ENCODE measurements at places on chromosomes 16 and 17.

DNA sequence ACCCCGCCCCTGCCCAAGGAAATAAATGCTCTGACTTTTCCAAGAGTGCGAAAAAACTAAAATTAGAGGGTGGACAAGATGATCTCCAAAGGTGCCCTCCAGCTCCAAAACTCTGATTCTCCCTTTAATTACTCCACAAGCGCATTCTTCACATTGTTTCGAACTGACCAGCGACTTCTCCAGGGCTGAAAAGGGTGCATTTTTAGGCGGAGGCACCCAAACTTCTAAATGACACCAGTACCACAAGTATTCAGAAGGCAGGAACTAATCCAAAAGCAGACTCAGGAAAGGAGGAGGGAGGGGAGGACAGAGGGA is 750 bp downstream of the ZFHX3 start:
- DNase-seq = peak; percentile 74

DNA sequence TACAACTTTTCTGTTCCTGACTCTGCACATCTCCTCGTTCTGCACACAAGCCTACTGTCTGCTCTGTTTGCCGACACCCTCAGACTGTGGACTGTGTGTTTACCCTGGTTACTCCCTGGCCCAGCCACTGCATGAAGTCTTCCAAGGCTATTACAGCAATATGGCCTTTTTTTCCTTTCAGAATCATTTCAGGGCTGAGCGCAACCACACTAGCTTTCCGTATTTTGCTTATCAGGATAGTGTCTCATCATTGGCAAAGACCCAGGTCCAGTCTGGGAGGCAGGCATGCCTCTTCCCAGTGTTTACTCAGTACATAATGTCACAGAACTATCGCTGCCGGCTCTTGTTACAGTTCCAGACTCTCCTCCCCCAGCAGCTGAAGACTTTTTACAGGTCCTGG is 10.1 kb downstream of the DNAH9 start:
- no peak for DNase-seq

DNA sequence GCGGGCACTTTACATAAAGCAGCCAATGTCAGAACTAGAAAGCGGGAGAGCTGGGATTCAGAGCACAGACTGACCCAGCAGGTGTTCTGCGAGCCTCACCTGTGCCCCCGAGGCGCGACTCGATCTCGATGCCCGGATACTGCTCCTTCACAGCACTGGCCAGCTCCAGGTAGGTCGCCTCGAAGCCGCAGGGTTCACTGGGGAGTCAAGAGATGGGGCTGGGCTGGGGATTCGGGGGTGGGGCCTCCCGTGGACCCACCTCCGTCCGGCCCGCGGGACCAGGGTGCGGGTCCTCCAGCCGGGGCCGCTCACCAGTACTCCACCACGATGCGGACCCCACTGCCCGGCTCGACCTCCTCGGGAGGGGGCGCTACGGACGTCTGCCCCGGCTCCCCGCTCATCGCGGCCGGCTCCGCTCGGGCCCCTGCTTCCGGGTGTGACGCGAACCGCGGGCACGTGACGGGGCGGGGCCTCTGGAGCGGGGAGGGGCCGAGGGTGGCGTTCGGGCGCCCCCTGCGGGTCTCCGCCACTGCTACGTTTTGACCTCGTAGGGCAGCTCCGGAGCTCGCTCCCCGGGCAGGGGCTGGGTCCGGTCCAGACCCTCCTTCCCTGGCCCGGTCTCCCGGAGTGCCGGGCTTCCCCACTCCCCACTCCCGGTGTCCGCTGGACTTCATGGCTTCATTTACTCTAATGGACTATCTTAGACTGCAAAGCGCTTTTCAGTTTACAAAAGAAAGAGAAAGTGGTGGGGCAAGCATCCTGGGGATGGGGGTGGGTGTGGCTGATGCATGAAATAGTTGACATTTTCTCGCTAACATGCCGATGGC is at the start of gene MIEN1:
Gene MIEN1 (minus strand): TSS at position 438 of the 827 bp plus-strand sequence. CDS start 37 bp downstream, at position 401.
- peak; percentile 98 for DNase-seq

GRCh38 chr16:80500116-80500859 is 40.5 kb upstream of the DYNLRB2 start:
- DNase-seq = no peak

DNA sequence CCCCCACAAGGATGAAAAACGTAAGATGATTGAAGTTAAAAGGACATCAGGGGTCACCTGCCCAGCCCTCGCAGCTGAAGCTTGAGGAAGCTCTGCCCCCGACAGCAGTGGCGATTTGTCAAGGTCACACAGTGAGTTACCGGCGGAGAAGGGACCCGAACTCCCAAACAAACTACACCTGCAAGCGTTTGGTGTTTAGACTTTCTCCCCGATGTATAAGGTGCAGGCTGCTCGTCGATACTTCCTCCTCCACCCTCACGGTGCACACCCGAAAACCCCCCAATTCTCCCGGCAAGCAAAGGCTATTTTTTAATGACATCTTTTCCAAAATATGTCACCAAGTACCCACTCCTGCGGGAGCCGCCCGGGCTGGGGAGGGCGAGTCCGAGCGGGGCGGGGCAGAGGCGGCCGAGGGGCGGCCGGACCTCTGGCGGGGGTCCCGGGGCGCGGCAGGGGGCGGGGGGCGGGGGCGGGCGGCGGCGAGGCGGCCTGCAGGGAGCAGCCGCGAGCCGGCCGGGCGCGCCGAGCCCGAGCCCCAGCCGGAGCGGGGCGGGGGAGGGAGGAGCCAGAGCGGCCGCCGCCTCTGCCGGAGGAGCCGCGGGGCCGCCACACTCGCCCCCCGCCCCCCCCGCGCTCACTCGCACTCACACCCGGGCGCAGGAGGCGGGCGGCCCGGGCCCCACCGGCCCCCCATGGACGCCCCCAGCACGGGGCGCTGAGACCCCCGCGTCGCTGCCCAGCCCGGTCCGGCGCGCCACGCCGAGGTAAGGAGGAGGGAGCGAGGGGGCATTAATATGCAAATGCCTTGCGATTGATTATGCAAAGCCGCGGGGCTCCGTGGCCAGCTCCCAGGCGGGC is at the start of gene THRA:
Gene THRA (plus strand): TSS at position 637 of the 858 bp plus-strand sequence. CDS start 11,524 bp downstream, outside the sequence.
- DNase-seq = peak; percentile 88

GRCh38 chr16:49469930-49470451 is 96.4 kb downstream of the C16orf78 start:
- no peak for DNase-seq

GRCh38 chr17:39062846-39063680 is 88.4 kb downstream of the PLXDC1 start:
- no peak for DNase-seq

GRCh38 chr17:51640108-51640622 is 379.8 kb downstream of the UTP18 start:
- DNase-seq = no peak

GRCh38 chr17:36932694-36933511 is 4.4 kb upstream of the LHX1 start:
- DNase-seq = peak; percentile 34

GRCh38 chr16:3480901-3481695 is 14.2 kb downstream of the C16orf90 start:
- DNase-seq = peak; percentile 56

- no peak for DNase-seq
Measured at GRCh38 chr17:81519284-81520020, 6.9 kb upstream of the ACTG1 start.

DNA sequence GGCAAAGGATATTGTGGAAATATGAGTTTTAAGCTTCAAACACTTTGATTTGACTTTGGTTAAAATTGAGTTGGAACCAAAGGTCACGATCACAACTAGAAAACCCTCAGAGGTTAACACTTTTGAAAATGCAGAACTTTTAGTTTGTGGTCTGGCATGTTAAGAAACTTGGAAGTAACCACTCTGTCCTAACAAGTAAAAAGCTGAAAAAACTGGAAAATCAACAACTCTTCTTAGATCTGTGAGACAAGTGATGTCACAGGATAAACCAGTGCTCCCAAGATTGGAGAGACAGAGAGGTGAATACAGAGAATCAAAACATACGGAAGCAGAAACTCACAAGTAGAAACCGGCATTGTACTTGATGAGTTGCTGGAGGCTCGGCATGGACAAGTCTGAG is 17.4 kb downstream of the MFSD6L start:
- DNase-seq = no peak

GRCh38 chr17:56358651-56359050 is 205.4 kb downstream of the ANKFN1 start:
- DNase-seq = no peak

DNA sequence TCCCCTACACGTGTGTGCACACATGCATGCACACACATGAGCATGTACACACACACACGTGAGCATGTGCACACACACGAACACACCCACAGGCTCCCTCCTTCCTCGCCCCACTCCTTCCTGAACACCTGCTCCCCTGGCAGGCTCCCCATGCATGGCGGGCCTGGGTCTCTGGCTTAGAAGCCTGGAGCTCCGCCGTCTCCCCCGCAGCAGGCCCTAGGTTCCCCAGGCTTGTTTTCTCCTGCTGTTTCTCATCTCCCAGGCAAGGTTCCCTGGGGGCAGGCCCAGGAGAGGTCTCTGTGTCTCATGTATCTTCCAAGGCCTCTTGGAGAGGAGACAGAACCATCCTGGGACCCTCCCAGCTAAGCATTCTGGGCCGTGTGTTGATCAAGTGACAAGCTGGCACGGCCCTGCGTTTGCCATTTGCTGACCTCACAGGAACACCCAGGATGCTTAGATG is 202.3 kb upstream of the CIBAR2 start:
- DNase-seq = no peak

DNA sequence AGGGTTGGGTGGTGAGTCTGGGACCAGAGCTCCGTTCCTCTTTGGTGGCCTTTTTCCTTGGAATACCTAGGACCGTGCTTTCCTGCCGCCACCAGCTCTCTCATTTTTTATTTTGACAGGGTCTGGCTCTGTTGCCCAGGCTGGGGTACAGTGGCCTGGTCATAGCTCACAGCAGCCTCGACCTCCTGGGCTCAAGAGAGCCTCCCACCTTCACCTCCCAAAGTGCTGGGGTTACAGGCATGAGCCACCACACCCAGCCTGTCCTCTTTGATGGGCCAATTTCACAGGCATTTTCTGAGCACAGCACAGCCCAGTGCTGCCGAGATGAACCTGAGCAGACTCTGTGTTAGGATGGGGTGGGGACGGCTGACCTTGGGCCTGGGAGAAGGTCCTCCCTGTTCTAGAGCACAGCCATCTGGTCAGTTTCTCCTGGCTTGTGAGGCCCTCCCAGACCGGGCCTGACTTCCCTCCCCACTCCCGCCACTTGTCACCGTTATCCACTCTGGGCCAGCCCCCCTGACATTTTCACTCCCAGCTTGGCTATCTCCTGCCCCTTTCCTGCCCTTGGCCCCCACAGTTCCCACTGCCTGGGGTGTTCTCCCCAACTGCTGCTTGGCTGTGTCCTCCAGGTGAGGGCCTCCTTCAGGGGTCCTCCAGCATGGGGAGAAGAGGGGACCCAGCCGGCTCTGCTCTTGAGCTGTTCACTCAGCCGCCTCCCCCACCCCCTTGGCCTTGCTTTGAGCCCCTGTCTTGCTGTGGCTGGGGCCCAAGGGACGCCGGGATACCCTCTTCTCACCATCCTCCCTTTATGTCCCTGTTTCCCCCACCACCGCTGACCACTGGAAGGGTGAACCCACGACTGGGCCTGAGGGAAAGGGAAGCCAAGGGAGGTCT is 5.0 kb downstream of the ADCY7 start:
- no peak for DNase-seq

DNA sequence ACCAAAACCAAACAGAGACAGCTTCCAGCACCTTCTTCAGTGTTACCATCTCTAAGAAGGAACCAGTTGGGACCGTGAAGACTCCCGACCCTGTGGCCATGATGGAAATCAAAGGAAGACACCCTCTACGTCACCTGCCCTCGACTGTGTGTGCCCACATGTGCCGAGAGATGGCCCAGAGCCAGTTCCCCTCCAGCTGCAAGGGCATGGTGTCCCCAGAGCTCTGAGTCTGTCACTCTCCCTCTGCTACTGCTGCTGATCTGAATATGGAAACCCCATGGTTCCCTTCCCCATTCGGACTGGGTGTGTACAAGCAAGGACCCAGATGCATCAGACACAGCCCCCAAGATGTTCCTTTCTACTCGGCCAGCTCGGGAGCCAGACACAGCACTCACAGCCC is 76.4 kb downstream of the SOCS1 start:
- no peak for DNase-seq

DNA sequence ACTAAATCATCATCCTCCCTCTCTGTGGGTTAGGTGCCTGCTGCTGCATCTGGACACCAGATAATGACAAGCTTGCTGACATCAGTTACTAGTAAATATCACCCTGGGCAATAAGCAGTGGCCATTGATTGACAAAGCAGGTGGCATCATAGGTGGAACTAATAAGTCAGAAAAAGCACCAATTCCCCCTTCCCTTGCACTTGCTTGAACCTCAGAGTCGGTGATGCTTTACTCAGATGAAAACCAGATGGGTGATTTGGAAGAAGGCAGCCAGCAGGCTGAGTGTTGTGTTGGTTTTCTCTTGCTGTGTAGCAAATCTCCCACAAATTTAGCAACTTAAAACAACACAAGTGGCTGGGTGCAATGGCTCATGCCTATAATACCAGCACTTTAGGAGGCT is 146.9 kb upstream of the NOL11 start:
- no peak for DNase-seq

GRCh38 chr16:10081201-10081940 is 100.9 kb downstream of the GRIN2A start:
- DNase-seq = no peak

- no peak for DNase-seq
Measured at GRCh38 chr17:35541434-35541833, 4.0 kb upstream of the SLFN12L start.

DNA sequence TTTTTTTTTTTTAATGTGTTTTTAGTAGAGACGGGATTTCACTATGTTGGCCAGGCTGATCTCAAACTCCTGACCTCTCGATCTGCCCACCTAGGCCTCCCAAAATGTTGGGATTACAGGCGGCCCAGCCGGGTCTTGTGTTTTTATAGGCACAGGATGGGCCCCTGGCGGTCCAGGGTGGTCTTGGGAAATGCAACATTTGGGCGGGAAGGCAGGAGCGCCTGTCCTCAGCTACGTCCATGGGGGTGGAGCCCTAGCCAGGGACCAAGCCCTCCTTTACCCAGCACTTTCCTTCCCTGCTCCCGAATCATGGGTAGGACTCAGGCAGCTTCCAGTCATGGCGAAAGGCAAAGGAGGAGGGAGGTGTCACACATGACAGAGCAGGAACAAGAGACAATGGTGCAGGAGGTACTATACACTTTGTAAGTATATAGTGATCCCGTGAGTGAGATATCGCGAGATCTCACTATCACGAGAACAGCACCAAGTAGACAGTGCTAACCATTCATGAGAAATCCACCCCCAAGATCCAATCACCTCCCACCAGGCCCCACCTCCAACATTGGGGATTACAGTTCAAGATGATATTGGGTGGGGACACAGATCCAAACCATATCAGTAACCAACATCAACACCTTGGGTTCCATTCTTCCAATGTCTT is 226.7 kb upstream of the WSCD1 start:
- no peak for DNase-seq

DNA sequence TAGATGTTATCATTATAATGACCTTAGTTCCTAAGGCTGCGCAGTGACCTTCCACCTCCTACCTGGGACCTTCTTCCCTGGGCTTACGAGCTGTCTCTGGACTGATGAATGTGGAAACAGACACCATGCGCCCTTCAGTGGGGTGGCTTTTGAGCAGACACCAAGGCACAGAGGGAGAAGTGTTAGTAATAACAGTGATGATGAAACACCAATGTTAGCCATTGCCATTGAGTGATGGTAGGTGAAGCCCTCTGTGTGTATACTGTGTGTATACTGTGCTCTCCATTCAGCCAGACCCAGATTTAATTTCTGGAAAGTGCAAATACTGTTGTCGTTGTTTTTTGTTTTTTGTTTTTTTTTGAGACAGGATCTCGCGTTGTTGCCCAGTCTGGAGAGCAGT is 44.5 kb downstream of the CLEC16A start:
- DNase-seq = no peak

Measured in AG08396 (cell line).